ENCODE measurements at places on chromosomes 2 and 18. TPM values are rescaled to one million over a fixed set of nuclear protein-coding genes. Genes with fewer than 3 reads are reported as not detected.

The DPY30 gene
- total RNA-seq = 58.3 TPM

The TUBB8B gene
- total RNA-seq = 0.11 TPM

DNA sequence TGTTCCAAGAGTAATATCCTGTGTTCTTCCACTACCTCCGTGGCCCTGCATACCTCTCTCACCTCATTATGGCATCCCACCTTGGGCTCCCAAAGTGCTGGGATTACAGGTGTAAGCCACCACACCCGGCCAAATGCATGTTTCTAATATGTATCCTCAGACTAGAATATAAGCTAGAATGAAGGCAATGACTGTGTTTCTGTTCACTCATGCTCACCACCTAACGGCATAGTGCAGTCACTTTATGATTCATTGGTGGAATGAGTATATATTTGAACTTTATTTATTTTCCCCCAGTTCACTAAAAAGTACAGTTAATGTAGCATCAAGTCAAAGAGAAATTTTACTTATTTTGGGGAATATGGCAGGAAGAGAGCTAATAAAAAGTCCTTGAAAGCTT, 11.3 kb downstream of the PIGN start:
- H3K36me3 ChIP-seq = no peaks in the 10 kb centered on the region
- DNase-seq = no peak
- no peaks in the 10 kb centered on the region for H3K27me3 ChIP-seq
- no peak overlapping the region for H3K27ac ChIP-seq
- no peak overlapping the region for H3K4me3 ChIP-seq

- no peaks in the 10 kb centered on the region for H3K27me3 ChIP-seq
- no peak overlapping the region for H3K27ac ChIP-seq
- no peaks in the 10 kb centered on the region for H3K4me1 ChIP-seq
- H3K4me3 ChIP-seq = no peak overlapping the region
Measured at GRCh38 chr2:43526994-43527393, 68.8 kb downstream of the THADA start.

DNA sequence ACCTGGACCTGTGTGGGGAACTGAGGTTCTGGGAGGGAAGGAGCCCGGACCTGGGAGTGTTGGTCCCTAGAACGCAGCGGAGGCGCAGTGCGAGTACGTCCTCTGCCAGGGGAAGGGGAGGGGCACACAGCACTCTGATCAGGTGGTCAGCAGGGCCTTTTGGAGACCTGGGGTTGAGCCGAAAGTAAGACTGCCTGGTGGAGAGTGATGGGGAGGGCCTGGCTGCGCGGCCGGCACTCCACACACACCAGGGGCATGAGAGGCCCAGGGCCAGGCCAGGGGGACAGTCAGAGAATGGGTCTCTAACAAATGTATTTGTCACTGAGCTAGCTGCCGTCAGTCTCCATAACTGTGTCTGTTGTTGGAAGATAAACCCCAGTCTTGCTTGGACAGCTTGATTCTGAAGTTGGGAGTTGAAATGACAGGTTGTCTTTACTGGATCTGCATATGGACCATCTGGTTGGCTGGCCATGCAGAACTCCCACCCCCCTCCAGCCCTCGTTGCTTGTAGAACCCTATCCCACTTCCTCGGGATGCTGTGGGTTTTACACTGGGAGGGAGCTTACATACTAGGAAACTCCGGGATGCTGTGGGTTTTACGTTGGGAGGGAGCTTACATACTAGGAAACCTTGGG, 75.4 kb upstream of the NFATC1 start:
- peaks cover 10% of the 10 kb centered on the region for H3K36me3 ChIP-seq
- H3K4me1 ChIP-seq = no peaks in the 10 kb centered on the region
- H3K27ac ChIP-seq = no peak overlapping the region
- no peaks in the 10 kb centered on the region for H3K27me3 ChIP-seq
- DNase-seq = no peak
- no peak overlapping the region for H3K4me3 ChIP-seq

- no peaks in the 10 kb centered on the region for H3K27me3 ChIP-seq
- no peaks in the 10 kb centered on the region for H3K36me3 ChIP-seq
- DNase-seq = no peak
- H3K4me1 ChIP-seq = no peaks in the 10 kb centered on the region
Measured at GRCh38 chr2:115652652-115653051, 1210.2 kb downstream of the DPP10 start.

DNA sequence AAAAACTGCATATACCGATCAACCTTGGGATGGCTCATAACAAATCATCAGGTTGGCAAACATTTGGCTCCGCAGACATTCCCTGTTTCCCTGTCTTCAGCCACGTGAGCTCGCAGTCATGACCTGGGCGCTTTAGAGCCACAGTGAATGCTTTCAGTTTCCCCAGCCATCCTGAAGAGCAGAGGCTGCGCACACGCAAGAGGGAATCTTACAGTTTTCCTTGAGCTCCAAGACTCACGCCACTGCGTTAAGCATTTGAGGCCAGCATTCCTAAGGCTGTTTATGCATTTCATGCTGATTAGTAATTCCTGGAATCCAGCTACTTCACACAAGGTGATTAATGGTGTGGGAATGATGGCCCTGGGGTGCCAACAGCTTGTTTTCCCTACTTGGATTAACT, 95.1 kb downstream of the MTCL1 start:
- H3K27ac ChIP-seq = peak overlapping the region; percentile 10
- peaks cover 10% of the 10 kb centered on the region for H3K36me3 ChIP-seq
- no peaks in the 10 kb centered on the region for H3K27me3 ChIP-seq
- DNase-seq = no peak
- H3K4me1 ChIP-seq = peaks cover 41% of the 10 kb centered on the region

DNA sequence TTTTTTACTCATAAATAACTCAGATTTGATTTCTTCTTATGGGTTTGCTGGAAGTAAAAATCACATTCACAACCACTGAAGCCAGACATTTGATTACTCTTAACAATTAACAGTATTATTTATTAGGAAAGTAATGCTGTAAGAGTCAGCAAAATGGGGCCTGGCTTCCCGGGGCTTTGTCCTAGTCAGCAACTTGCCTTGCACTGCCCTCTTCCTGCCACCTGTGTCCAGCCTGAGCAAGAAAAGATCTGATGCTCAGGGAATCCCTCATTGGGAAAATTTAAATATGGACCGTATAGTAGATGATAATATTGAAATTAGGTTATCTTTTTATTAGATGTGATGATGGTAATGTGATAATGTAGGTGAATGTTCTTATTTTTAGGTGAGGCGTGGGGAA, 30.8 kb upstream of the ACYP2 start:
- H3K4me3 ChIP-seq = no peak overlapping the region
- H3K36me3 ChIP-seq = no peaks in the 10 kb centered on the region
- peaks cover 3% of the 10 kb centered on the region for H3K4me1 ChIP-seq

The CCDC150 gene
- total RNA-seq = 10.2 TPM

DNA sequence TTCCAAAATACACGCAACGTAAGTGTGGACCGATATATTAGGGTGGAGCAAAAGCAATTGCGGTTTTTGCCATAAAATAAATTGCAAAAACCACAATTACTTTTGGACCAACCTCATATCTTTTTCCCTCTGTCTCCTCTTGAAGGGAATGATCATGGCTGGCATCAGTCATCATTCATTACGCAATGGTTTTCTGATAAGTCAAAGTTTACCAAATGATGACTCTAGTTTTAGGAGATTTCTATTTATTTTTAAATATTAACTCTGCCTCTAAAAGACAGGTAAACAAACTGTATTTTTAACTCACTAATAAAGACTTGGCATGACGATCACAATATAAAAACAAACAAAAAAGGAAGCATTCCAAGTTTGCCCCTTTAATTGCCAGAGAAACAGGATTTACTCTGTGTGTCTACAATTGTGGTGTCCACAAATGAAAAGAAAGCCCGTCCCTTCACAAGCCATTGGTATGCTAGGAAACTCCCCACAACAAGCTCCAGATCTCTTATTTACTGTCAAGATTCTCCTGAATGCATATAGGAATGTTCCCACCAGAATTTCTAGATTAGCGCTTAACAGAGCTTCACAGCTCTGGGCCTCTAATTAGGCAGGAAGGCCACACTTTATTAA, 61.3 kb downstream of the IRS1 start:
- no peaks in the 10 kb centered on the region for H3K36me3 ChIP-seq
- H3K27me3 ChIP-seq = no peaks in the 10 kb centered on the region
- H3K4me3 ChIP-seq = no peak overlapping the region
- no peak for DNase-seq
- H3K4me1 ChIP-seq = no peaks in the 10 kb centered on the region
- no peak overlapping the region for H3K27ac ChIP-seq
